ENCODE measurements at places on chromosomes 7 and 10.

GRCh38 chr7:16904076-16904475, 22.3 kb upstream of the AGR3 start:
- DNase-seq: no peak

DNA sequence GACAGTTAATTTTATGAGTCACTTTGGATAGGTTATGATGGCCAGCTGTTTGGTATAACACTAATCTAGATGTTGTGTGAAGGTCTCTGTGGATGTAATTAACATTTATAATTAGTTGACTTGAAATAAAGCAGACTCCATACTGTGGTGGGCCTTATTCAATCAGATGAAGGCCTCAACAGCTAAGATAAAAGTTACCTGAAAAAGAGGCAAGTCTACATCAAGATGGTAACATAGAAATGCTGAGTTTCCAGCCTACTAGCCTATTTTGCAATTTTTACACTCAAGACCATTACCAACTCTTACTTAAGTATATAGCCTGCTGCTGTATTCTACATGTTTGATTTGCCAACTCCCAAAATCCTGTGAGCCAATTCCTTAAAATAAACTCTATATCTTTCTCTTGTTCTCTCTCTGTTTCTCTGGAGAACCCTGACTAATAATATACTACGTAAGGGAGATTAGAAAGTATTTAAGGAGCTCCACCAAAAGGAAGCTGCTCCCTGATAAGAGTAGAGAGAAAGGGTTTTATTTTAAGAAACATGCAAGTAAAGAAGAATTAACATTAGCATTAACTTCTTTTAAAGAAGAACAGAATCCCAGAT, 42.7 kb downstream of the ZNF438 start:
- DNase-seq: no peak

DNA sequence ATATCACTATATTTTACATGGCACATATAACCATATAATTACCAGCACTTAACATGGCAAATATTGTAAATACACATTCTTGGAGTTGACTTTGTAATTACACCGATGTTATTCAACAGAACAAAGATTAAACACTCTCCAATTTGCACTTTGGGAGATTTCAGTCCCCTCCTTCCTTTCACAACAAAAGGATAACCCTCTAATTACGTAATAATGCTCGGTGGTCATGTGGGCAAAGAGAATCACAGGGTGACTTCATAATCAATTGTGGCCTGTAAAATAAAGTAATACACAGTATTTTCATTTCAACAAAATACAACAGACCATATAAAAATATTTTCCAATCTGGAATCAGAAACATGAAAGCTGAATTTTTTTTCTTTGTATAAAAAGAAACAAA, 73.2 kb downstream of the RHOBTB1 start:
- DNase-seq: no peak

GRCh38 chr10:29229258-29229705, 59.6 kb upstream of the LYZL1 start:
- no peak for DNase-seq

DNA sequence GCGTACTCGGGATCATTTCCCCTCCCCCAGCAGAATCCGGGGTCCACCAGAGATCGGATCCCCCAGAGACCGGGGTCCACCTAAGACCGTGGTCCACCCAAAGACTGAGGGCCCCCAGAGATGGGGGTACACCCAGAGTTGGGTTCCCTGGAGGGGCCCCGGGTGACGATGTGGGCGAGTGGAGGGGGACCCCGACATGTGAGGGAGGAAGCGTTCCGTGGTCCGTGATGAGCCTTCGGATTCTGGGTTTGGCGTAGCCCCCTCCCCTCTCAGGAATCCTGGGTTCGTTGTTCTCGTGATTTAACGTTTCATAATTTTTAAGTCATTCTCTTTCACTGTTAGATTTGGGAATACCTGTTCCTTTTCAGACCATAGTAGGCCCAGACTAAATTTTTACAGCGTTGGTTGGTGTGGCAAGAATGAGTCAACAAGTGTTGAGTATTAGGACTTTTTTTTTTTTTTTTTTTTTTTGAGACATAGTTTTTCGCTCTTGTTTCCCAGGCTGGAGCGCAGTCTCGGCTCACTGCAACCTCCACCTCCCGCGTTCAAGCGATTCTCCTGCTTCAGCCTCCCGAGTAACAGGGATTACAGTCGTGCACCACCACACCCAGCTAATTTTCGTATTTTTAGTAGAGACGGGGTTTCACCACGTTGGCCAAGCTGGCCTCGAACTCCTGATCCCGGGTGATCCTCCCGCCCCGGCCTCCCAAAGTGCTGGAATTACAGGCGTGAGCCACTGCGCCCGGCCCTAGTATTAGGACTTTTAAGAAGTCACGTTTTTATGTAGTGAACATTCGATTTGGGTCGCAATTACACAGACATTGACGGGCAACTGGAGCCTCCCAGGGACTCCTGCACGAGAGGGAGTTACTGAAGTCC, 672 bp downstream of the GTPBP4 start:
- no peak for DNase-seq

GRCh38 chr7:85522070-85522469, 335.2 kb upstream of the SEMA3D start:
- no peak for DNase-seq

GRCh38 chr7:47218378-47219176, 363.3 kb downstream of the TNS3 start:
- no peak for DNase-seq
